ENCODE measurements at places on chromosomes 3 and 15.

- no peak for DNase-seq
These were observed 225.1 kb upstream of the CNTN3 start for GRCh38 chr3:74839566-74839965.

- DNase-seq, result no peak
These were observed 233.9 kb upstream of the STAC start for GRCh38 chr3:36146404-36146803.

DNA sequence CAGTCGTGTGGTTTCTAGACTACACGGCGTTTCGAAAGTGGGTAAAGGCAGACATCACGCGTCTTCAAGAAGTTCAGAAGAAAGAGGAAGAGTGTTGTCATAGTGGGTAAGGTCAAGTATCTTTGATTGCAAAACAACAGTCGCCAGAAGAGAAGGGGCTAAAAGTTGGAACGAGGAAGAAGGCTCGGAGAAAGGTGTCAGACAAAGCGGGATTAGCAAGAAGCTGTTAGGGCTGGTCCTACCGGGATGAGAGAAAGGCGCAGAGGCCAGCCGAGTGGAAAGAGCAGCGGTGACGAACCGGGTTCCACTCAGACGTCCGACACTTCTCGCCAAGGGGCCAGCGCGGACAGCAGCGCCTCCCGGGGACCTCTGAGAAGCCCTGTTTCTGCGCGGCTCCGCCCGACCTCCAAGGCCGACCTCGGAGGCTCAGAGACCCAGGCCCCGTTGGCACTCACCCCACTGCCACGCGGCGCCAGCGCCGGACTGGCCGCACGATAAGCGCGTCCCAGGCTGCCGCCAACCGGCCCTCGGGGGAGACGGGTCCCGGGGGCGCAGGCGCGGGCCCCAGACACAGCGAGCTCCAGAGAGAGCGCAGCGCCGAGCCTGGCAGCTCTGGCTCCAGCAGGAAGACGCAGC is 436 bp downstream of the ADPGK start:
- peak; percentile 31 for DNase-seq

DNA sequence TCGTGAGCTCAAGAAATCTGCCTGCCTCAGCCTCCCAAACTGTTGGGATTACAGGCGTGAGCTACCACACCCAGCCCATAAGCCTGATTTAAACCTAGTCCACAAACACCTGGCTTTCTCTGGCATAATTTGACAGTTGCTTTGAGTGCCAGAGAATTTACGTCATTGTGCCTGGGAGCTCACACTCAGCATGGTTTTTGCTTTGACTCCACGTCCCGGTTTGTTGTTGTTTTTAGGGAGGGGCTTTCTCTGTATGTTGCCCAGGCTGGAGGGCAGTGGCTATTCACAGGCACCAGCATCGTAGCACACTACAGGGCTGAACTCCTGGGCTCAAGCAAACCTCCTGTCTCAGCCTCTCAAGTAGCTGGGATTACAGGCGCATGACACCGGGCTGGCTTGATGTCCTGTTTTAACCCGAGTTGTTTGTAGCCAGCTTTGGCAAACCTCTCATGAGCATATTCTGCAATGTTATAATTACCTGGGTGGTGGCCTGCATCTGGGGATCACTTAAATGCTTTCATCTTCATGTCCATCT is 32.7 kb downstream of the CEMIP start:
- no peak for DNase-seq

DNA sequence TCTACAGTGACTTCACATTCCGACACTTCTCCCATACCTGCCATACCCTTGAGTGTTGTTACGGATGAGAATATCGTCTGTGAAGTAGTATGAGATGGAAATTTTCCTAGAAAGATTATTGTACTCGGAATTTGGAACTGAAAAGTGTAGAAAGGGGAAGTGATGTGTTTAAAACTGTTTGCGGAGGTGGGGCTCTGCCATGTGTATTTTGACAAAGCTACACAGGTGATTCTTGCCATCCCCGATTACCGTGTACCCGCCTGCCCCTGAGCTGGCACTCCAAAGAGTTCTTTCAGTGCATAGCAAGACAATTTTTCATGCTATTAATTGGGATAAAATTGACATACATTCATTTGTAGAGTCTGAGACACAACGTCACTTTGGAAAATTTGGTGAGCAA is 81.7 kb downstream of the OPA1 start:
- no peak for DNase-seq

DNA sequence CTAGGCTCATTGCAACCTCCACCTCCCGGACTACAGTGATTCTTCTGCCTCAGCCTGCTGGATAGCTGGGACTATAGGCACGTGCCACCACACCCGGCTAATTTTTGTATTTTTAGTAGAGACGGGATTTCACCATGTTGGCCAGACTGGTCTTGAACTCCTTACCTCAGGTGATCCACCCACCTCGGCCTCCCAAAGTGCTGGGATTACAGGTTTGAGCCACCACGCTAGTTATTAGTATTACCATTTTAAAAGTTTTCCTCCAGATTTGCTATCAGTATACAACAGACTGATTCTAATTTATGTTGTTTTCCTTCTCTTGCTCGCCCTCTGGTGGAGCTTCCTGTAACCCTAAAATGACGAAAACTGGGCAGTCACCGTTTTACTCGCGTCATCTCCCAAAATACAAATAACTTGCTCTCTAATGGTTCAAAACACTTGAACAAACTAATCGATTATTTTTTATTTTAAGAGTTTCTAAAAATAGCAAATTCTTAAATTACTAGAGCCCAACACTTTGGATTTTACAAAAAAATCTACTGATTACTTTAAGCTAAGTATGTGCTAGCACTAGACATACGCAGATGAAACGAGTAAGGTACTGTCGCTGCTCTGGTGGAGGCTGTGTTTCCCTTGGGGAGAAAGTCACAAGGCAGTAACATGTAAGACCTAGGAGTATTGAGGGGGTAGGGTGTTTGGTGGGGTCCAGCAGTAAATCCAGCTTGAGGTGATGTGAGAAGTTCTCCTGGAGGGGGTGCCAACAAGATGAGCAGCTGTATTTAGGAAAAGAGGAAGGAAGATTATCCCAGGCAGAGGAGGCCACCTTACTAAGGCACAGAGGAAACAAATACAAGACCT is 203.3 kb downstream of the MBNL1 start:
- peak; percentile 48 for DNase-seq

GRCh38 chr15:45958924-45959323 is 324.1 kb downstream of the SQOR start:
- DNase-seq, result no peak

GRCh38 chr3:179076243-179077027 is 4.8 kb upstream of the ZMAT3 start:
- DNase-seq, result no peak

DNA sequence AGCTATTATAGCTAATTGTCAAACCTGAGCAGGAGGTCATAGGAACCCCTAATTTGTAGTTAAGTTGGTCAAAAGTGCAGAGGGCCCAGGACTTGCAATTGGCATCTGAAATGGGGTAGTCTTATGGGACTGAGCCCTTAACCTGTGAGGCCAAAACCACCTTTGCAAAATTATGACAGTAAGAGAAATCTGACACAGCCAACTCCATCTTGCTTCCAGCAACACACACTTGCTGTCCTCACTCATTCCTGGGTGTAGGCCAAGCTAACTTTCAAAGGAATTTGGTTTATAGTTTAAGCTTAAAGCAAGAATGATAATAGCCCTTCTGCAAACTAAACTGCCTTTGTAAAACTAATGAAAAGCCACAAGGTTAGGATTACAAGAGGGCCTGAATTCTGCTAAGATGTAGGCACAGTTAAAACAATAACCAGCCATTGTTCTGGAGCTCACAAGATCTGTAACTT is 57.6 kb upstream of the FRMD4B start:
- no peak for DNase-seq

DNA sequence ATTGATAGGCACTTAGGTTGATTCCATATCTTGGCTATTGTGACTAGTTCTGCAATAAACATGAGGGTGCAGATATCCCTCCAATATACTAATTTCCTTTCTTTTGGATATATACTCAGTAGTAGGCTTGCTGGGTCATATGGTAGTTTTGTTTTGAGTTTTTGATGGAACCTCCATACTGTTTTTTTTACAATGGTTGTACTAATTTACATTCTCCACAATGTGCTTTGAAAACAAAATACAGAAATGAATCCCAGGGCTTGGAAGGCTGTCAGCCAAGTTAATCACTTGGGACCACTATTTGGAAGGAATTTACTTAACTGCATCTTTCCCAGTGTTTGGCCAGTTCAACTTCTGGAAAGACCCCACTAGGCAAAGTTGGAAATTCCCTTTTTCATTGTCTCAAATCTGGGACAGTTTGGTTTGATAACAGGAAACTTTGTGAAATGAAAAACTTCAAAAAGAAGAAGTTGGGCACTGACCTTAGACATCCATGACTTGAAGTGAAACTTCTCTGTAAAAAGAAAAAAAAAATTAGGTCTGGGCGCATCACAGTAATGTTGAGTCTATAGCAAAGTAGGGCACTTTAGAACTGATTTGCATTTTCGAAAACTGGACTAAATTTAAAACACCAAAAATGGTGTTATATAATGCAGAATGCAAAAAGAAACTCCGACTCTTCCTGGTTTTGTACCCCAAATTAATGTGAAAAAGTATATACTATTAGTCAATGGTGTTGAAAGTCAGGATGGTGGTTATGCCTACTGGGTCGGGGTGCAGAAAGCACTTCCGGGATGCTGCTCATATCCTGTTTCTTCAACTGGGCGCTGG is 6.0 kb downstream of the CTSH start:
- DNase-seq, result no peak

DNA sequence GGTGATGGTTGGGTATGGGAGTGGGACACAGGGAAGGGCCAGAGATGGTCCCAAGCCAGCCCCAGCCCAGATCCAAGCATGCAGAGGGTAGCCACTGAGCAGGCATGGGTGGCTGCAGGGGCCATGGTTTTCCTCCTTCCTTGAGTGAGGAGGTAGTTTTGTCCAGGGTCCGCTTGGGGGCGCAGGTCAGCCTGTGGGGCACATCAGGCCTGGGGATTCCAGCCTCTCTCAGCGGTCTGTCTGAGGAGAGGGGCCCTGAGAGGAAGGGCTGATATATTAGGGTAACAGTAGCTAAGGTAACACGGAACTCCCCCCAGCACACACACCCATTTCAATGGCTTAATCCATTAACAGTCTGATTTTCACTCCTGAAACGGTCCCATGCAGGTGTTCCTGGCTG is 22.7 kb upstream of the LCTL start:
- no peak for DNase-seq

DNA sequence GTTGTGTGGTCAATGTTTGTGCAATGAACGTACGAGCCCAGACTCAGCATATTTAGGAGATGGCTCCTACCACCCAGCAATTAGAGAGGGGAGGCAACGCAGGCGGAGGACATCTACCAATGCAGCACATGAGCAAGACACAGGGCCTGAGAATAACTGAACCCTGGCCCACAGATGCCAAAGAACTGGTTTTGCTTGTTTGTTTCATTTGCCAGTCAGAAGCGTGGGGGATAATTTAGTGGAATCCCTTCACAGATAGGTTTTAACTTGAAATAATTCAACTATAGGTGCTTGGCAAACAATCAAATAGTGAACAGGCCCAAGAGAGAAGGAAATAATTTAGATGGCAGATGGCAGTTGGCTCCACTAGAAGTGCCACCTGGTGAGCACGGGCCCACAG is 54.8 kb downstream of the LIPC start:
- no peak for DNase-seq

DNA sequence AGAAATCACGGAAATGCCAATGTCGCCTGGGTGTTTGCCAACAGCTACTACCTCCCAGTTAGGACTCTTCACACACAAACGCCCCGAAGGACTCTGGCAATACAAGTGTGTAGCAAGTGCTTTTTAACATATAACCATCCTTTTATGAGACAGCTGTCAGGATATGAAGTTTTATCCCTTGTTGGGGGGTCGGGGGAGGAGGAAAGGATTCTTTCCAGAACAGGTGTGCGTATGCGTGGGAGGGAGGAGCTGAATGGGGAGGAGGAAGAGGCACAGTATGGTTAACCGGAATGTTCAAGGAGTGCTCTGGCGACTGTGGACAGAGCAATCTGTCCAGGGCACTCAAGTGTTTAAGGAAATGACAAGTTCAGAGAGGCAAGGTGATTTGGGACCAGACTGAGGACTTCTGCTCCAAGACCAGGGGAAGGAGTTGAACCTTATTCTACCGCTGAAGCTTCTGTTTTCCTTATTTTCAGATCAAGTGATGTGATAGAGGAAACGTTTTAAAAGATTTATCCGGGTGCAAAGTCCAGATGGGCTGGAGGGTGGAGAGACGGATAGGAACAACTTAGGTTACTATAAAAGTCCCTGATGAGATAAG is 1.3 kb downstream of the TSPAN3 start:
- no peak for DNase-seq

DNA sequence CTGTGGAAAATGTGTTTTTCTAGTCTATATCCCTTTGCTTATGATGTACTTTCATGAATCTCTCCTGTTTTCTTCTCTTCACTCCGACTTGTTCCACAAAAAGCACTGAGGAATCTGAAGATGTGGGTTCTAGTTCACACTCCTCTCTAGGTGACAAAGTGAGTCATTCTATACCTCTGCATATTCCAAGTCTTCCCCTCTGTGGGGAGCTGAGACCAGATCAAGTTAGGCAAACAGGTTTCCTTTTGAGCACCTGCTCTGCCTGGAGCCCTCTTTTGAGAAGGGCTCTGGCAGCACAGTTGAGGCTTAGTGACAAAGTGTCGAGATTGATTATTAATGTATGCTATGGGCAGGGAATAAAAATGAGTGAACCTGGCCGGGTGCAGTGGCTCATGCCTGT is 82.4 kb upstream of the VGLL4 start:
- DNase-seq, result no peak

- no peak for DNase-seq
These were observed 207.1 kb downstream of the TP63 start for GRCh38 chr3:189838291-189838690.

- DNase-seq, result no peak
These were observed 95.6 kb upstream of the TJP1 start for GRCh38 chr15:29917600-29918597.

- DNase-seq, result no peak
These were observed 33.7 kb upstream of the NOX5 start for GRCh38 chr15:68980786-68981185.

- DNase-seq, result no peak
These were observed 5.4 kb upstream of the LRRC15 start for GRCh38 chr3:194374935-194375334.

DNA sequence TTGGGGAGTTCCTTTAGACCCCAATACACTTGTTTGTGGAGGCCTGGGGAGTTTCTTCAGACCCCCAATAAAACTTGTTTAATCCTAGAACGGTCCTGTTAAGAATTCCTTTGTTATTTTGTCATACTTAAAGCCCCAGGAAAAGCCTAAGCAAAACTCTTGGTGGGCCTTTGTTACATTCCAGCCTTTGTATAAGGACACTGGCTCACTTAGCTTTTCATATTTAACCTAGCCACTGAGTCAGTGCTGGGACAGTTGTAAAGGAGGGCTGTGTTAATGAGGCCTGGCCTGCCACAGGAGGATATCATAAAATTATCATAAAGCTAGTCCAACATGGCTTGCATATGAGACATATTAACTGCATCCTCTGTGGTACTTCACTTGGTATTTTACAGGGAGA is 760.1 kb downstream of the ZNF385D start:
- DNase-seq, result no peak

DNA sequence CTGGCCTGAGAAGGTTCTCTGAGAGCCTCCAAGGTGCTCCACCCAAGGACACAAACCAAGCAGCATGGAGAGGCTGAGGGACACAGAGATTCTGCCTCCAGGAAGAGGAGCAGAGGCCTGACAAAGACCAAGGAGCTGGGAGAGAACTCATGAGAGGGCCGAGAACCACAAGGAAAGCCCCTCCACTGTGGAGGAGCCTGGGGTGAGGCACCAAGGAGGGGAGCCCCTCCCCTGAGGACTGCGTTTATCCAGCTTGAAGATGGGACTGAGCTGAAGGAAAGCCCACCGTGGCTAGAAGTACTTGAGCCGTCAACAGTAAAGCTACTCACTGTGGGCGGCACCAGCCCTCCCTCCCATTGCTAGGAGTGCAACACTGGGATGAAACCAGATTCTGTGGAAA is 63.1 kb upstream of the MEF2A start:
- DNase-seq, result no peak

All from stimulated activated CD4-positive, alpha-beta T cell treated with anti-CD3 and anti-CD28 coated beads, Interleukin-4, amount 100 ng/mL, for 4 hours (primary cell).